Activated CD4-positive, alpha-beta memory T cell treated with anti-CD3 and anti-CD28 coated beads, Interleukin-2, amount 10 ng/mL, durations not matched to agents 7 days and 5 days (primary cell): ENCODE measurements at places on chromosomes 7 and 10. TPM values are rescaled to one million over a fixed set of nuclear protein-coding genes. Genes with fewer than 3 reads are reported as not detected.
A peak's percentile ranks its signal among the peaks of the same experiment; 100 is the strongest.

TMEM196 gene
- not detected for total RNA-seq

CRTAC1 gene
- total RNA-seq = not detected

SPRN gene
- total RNA-seq = not detected

CNNM1 gene
- 0.08 TPM for total RNA-seq

CTBP2 gene
- total RNA-seq = 0.15 TPM

SVOPL gene
- total RNA-seq = not detected

TAS2R5 gene
- total RNA-seq = 0.91 TPM

CEP55 gene
- 84.6 TPM for total RNA-seq

GRCh38 chr10:5496261-5497250 lies 2.8 kb downstream of the CALML5 start:
- DNase-seq = no peak

- DNase-seq = no peak
Measured at GRCh38 chr7:106767078-106767477, 98.0 kb upstream of the PIK3CG start.

GRCh38 chr10:128026615-128027300 lies 99.5 kb downstream of the MKI67 start:
- DNase-seq = peak; percentile 35

- no peak for DNase-seq
Measured at GRCh38 chr7:15801041-15801440, 114.6 kb upstream of the MEOX2 start.

GRCh38 chr7:94067047-94067446 lies 62.9 kb upstream of the BET1 start:
- DNase-seq = no peak

DNA sequence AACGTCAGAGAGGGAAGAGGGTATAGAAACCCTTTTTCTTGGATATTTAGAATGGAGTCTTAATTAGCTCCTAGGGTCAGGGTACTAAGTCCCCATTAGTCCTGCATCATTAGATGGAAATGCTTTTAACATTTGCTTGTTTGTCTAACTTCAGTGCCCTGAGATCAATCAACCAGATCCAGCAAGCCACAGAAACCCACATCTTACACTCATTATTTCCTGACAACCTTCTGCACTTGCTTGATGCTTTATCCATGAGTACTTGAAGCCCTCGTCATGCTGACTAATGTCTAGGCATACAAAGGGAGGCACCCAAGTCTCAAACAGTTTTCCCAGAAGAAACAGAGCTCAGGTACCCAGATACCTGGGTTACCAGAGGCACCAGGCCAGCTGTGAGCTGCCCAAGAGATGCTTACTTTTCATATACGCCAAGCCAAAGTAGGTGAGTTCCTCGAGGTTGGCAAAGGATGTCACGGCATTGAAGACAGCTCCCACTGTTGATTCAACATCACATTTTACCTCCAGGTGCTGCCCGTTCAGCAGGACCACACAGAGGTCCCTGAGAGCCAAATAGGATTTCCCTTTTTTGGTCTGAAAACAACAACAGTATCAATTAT lies 42.7 kb downstream of the FRMPD2 start:
- DNase-seq = no peak

DNA sequence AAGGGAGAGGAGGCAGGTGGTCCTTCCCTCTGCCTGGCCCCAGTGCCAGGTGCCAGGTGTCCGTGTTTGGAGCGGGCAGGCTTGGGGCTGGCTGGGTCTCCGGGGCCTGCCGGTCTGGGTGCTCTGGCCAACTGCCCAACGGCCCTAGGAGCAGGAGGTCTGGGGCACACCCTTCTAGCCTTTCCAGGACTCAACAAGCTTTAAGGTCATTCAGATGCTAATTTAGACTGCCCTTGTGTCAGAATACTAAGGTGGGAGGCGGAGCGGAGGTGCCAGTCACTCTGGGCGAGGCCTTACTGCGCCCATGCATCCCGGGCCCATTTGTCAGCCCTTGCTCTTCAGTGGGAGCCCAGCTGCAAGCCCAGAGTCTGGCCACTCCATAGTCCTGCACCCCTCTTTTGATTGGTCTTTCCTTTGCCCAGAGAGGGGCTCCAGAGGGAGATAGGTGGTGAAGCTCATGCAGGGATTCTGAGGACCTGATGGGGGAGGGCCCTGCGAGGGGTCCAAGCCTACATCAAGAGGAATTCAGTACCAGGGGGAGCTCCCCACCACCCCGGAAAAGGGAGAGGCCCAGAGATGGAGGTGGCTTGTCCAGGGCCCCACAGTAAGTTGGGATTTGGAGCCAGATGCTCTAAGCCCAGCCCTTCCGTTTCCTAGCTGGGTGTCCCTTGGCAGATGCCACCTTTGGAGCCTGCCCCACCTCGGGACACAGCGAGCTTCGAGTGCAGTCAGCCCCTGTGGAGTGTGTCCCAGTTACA lies 1.3 kb downstream of the PGAM2 start:
- DNase-seq = no peak

DNA sequence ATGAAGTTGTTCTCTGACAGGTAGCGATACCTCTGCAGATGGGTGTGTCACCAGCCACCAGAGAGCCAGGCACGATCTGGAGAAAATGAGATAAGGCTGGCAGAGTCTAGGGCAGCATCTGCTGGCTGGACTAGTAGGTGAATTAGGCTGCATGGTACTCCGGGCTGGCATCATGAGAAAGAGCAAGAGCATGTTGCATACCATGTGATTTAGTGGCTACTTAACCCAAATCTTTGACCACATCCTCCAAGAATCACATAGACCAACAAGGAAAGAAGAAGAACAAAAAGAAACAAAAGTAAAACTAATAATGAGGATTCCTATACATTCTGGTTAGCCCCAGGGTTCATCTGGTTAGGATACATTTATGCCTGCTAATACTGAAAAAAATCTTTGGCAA lies 23.4 kb upstream of the FAM170B start:
- no peak for DNase-seq

DNA sequence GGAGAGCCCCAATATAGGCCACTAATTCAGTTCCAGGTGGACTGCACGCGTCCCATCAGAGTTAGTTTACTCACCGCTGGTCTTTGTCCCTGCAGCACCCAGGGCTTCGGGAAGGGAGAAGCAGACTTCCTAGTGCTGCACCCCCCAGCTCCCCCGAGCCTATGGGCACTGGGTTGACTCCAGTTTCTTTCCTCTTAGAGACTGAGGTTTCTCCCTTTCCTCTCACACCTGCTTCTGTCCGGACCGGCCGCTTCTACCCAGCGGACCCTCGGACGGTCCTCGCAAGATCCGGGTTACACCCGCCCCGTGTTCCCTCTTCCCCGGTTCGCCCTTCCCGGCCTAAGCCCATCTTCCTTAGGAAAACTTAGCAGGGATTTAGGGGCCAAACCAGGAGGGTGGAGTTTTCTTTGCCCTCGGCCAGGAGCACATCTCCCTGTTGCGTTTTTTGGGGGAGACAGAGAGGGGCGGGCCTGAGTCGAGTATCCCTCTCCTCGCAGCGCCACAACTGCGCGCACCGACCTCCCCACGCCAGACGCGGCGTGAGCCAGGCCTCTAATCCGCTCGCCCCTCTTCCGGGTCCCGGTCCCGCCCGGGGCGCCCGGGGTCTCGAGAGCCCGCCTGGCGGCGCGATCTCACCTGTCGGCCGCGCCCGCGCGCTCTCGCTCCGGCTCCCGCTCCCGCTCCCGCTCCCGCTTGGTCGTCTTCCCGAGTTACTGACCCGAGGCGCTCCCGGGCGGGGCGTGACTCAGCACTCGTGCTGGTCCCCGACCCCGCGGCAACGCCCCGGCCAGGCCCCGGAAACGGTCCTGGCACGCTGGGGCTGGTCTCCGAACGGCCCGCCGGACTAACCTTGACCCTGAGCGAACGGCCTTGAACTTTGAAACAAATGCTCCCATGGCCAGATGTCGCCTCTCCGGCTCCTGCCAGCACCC lies at the start of gene AIFM2:
AIFM2 (minus strand) TSS at position 728 of the 932 bp plus-strand sequence. CDS start 8,741 bp downstream, outside the sequence.
- DNase-seq = peak; percentile 37

GRCh38 chr7:14065286-14065685 lies 75.8 kb upstream of the ETV1 start:
- no peak for DNase-seq

- no peak for DNase-seq
Measured at GRCh38 chr10:60883187-60883586, 60.8 kb downstream of the RHOBTB1 start.

- DNase-seq = no peak
Measured at GRCh38 chr10:116125180-116125579, 147.8 kb downstream of the GFRA1 start.

DNA sequence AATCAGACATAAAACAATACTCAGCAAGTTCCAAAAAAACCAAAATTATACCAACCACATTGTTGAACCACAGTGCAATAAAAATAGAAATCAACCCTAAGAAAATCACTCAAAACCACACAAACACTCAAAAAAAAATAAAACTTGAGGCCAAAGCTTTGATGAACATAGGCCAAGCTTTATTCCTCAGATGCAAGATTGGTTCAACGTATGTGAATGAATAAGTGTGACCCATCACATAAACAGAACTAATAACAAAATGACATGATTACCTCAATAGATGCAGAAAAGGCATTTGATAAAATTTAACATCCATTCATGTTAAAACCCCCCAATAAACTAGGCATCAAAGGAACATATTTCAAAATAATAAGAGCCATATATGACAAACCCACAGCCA lies 506.1 kb upstream of the FZD8 start:
- no peak for DNase-seq

DNA sequence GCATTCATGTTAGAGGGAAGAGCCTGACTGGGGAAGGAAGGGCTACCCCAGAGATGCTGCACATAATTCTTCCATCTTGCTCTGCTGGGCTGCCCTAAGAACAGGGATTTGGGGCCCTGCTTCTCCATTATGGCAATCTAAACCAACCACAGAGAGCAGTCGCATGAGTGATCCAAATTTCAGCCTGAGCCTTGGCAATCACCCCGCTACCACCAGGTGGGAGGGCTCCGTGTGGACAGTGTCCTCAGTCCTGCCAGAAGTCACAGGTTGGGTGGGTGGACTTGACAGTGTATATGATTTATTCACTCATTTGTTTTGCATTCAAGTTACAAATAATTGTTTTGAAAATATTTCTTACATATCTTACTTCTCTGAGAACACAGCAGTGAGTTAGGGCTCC lies 22.0 kb downstream of the ABCC2 start:
- no peak for DNase-seq

- DNase-seq = no peak
Measured at GRCh38 chr7:43303740-43304241, 191.3 kb downstream of the HECW1 start.

DNA sequence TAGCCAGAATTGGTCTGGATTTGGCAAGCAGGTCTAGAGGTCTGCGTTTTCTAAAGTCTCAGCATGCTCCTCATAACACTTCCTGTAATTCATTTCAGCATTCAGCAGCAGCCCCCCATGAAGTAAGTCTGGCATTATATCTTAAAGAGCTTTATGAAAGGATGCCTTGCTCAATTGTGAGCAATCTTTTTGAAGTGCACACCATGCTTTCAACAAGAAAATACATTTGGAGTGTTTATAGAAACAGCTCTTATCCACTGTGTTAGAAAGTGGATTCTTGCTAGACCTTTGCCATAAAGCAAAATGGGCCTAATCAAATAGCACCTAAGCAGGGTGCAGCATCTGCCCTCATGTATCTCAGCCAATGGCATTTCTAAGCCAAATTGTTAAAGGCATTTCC lies 378.0 kb upstream of the AKR1E2 start:
- DNase-seq = no peak

DNA sequence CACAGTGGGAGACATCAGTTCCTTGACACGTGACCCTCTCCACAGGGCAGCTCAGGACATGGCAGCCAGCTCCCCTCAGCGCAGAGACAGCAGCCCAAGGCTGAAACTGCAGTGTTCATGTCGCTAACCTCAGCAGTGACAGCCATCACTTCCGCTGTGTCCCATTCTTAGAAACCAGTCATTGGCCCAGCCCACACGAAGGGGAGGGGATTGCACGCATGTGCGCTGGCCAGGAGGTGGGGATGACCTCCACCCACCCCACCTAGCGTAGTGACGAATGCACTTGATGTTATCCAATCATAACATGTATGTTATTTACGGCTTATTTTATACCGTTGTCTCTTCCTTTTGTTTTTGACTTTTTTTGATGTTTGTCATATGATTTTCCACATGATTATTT lies 36.9 kb upstream of the EGFR start:
- no peak for DNase-seq

DNA sequence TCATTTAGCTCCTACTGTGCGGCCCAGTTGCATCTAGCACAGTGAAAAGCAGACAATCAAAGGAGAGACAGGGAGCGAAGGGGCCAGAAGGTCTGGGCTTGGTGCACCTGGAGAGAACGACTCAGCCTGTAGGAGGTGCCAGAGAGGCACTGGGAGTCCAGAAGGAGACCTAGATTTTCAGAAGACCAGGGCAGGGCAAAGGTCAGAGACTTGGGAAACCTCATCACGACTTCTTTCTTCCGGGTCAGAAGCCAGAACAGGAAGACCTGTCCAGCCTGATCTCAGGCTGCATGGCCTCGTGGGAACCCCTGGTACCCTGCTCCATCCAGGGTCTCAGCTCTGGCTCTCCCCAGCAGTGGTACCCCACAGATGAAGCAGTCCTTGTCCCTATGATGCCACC lies 5.2 kb downstream of the AGAP3 start:
- DNase-seq = peak; percentile 47

- no peak for DNase-seq
Measured at GRCh38 chr10:12013926-12014325, 28.7 kb downstream of the UPF2 start.

- no peak for DNase-seq
Measured at GRCh38 chr10:28965937-28966336, 288.6 kb downstream of the BAMBI start.

GRCh38 chr10:117260084-117260483 lies 19.2 kb downstream of the SLC18A2 start:
- no peak for DNase-seq

DNA sequence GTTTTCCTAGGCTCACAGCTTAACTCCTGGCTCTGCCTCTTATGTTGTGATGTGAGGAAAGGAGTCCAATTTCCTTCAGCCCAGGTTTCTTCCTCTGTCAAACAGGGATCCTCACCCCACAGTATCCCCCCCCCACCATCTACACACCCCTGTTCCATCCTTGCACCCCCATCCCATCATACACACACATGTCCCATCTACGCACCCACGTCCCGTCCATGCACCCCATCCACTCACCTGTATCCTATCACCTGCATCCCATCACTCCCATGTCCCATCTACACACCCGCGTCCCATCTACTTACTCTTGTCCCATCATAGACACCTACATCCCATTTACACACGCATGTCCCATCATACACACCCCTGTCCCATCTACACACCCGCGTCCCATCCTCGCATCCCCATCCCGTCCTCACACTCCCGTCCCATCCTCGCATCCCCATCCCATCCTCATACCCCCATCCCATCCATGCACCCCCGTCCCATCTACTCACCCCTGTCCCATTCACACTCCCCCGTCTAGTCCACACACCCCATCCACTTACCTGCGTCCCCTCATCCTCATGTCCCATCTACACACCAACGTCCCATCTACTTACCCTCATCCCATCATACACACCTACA lies 117.3 kb downstream of the TRRAP start:
- no peak for DNase-seq
